ENCODE measurements at places on chromosomes 1 and 21.

DNA sequence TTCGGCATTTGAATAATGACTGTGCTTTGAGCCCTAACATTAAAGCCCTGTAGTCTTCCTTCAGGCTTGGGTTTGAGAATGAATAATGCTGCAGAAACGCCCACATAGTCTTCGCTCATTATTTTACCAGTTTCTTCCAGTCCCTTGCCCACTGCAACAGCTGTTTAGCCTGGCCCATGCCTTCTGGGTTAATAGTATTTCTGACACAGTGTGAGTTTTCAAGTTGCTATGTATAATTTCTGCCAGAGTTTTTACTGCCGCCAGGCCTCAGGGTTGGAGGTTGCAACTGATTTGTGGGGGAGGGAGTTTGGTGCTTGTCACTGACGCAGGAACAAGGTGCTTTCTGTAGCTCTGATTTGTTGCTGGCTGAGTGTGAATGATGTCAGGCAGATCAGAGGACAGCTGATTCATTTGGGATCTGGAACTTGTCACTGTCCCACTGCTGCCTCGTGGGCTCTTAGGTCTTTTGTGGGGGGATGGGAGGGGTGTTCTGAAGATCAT is 109.8 kb downstream of the MAST2 start:
- no peak for DNase-seq

DNA sequence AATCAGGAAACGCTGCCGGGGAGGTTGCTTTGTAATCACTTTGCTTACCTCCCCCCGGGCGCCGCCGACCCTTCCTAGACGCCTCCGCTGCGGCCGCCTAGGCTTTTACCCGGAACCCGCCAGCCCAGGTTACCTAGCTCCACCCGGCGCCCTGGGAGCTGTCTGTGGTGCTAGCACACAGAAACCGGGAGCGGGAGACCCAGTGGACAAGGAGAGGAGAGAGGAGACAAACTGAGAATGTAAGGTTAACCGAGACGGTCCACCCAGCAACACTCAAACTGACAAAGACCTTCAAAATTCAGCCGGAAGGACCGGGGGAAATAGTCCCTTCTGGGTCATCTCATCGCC is 9.8 kb downstream of the BARHL2 start:
- no peak for DNase-seq

DNA sequence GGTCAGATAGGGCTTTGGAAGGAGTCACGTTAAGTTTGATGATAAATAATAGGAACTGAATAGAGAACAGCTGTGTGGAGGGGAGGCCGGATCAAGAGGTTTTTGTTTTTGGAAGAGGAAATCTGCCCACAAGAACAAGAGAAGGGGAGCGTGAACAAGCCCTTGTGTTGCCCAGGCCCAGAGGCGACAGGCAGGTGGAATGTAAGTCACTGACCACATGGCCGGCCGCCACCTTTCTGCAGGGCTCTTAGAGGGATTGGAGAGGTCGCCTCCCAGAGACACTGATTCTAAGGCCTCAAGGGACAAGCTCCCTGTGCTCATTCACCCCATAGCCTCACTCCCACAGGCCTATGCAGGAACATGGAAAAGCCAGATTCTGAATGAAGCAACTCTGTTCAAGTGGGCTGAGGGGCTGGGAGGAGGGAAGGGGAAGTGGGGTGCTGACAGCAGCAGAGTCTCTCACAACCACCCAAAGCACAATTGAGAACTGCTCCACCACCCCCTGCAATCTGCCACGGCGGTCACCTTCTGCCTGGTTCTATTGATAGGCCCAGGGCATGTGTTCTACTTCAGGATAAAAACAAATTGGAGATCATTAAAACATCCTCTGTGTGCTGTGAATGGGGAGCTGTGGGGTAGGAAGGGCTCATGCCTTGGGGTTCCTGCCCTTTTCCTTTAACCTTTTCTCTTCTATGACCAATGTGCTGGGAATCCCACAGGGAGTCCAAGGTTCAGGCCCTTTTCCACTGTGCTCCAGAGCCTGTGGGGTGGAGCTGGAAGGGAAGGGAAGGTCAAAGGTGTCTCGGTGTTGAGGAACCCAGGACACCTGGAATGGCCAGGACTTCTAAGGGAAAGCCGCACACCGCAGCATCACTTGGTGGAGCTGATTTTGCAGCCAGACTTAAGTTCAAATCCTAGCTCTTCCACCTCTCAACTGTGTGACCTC is 63.3 kb upstream of the PARP1 start:
- no peak for DNase-seq

DNA sequence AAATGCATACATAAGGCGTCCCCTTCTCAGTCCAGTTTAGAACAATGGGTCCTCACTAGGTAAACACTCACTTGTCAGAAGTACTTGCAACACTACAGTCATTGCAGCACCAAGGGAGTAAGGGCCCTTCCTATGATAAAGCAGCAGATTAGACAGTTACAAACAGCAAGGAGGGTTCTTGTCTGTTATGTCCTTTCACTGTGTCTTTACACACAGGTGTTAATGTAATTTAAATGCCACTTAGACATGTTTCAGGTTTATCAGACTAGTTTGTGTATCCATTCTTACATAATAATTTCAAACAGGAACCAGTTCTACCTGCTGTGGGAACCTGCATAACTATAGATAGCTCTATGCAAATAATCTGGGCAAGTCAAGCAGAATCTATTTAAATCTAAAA is 105.6 kb upstream of the USH2A start:
- DNase-seq: no peak

DNA sequence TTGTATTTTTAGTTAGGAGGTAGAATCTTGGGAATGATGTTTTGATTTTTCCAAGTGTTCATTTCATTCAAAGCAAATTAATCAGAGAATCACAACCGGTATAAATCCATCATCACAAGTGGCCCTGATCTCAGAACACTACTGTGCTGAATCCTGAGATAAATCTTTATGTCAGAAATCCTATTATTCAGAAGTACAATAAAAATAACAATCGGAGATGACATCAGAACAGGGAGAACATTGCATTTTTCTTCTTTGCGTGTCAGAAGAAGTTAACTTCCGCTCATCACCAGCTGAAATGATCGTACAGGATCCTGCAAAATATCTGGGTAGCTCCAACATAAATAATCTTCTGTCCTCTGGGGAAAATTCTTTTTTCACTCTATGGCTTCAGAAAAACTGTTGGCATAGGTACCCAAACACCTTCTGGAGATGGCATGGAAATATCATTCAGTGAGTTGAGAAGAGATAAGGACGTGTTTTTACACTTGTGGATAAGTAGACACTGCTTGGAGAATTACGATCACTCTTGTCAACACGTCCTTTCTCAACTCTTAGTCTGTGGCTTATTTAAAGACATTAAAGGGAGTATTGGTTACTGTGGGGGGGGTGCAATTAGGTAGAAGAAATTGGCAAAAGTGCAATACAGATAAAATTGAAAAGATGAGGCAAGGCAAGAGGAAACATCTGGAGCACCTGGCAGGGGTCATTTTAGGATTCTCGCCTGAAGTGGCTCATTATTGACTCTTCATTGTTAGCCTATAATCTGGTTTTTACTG is 46.9 kb upstream of the SMYD2 start:
- DNase-seq: no peak

DNA sequence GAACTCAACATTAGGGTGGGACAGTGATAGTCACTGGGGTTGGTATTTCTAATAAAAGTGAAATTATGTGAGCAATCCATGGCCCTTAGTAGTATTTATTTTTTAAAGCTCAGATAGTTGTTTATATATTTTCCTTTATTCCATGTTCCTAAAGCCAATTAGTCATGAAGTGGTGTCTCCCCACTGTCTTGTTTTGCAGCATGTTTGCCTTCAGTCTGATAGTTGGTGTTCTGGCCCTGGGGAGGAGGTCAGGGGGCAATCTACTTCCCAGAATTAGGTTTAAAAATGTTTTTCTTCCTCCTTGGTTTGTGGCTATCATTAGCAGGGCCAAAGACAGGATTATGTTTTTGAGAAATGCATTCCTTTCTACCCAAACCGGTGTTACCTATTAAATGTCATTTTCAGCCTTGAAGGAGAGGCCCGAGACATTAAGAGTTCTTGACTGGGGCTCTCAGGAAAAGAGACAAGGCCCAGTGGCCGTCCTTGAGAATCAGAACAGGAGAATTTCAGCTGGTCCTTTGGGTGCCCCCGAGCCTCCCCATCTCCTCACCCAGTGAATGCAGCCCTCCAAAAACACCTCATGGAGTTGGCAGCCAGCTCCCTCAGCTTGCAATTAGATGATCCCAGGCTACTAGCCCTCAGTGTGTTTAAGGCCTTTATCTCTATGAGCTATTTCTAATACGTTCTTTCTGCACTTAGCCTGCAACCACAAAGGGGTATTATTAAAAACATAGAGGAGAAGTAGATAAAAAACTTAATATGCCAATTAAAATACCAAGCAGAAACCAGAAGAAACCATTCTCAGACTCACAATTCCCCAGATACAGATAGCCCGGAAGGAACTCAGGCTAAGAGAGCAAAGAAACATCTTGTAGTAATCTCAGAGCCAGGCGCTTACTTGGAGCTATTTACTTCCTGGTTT is 71.3 kb upstream of the NGF start:
- DNase-seq: no peak

GRCh38 chr1:96962751-96963211 is 241.2 kb downstream of the PTBP2 start:
- DNase-seq: no peak

DNA sequence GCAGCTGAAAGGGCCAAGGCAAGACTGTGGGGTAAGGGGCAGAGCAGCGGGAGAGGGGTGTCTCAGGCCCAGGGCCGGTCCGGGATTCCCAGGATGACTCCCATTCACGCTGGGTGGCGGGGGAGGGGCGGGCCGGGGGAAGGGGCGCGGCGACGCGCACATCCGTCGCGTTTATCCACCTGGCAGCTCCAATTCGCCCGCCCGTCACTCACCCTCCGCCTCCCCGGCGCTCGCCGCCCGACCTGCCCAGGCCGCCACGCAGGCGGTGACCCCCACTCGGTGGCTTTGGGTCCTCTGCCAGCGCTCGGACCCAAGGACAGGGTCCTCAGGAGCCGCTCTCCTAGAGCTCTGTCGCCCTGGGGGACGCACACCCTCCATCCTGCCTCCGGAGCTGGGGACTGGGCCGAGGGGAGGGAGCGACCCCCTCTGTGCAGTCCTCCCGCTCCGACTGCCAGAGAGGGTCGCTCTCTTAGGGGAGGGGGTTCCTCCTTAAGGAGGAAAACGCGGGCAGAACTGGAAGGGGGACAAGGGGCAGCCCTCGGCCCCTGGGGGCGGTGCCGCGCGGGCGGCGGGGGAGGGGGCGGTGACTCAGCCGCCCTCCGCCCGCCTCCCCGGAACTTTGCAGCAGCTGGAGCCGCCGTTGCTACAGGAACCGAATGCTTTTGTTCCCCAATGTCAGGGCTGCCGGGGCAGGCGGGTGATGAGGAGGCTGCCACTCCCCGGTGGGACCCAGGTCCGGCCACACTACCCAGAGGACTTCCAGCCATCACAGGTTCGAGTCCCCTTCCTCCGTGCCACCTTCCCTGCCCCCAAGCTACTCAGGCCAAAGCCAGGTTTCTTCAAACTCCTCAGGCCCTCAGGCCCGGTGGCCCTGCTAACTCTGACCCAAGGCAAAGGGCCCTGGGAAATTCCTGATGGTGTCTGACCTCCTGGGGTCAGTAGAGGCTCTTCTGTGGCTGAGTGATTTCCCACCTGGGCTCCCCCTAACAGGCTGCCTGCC is 3.4 kb downstream of the ADGRB2 start:
- no peak for DNase-seq
